ENCODE measurements at places on chromosomes 5 and 9.

GRCh38 chr5:38913714-38914113 is 67.9 kb downstream of the OSMR start:
- DNase-seq, result no peak

GRCh38 chr5:105587963-105588662 is 2025.5 kb upstream of the NUDT12 start:
- no peak for DNase-seq

- DNase-seq, result no peak
Measured at GRCh38 chr5:126683912-126684311, 83.2 kb downstream of the PHAX start.

DNA sequence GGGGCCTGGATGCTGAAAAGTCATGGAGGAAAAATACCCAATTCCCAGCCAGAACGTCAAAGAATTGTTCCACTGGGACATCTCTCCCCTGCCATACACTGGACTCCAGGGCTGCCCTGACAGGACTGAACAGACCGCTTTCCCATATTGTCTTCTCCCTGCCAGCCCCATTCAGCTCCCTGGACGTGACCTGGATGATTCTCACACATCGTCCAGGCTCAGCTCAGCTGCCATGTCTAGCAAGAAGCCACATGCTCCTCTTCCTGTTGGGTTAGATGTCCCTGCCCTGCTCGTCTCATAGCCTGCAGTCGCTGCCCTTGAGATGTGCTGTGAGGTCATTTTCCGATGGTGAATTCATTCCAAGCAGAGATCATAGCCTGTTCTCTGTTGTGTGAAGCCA is 37.4 kb downstream of the FOXI1 start:
- no peak for DNase-seq

- DNase-seq, result no peak
Measured at GRCh38 chr9:77424993-77425392, 223.1 kb downstream of the GNA14 start.

GRCh38 chr5:114360816-114361723 is 800 bp upstream of the KCNN2 start:
- no peak for DNase-seq

DNA sequence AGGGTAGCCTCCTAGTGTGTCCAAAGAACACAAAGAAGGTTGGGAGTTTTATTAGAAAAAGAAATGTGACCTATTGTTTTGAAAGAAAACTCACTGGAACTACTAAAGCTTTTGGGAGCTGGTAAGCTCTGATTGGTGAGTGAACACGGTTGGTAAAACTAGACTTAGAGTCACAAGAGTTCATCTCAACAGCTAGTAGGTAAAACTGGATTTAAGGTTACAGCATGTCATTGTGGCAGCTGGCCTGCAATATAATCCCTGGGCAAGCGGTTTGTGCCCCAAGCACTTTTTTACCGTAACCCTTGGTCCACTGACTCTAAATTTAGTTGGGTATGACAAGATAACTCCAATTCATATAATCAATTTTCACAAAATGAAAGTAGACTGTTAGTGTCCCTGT is 47.4 kb downstream of the UBAP2 start:
- DNase-seq, result no peak

DNA sequence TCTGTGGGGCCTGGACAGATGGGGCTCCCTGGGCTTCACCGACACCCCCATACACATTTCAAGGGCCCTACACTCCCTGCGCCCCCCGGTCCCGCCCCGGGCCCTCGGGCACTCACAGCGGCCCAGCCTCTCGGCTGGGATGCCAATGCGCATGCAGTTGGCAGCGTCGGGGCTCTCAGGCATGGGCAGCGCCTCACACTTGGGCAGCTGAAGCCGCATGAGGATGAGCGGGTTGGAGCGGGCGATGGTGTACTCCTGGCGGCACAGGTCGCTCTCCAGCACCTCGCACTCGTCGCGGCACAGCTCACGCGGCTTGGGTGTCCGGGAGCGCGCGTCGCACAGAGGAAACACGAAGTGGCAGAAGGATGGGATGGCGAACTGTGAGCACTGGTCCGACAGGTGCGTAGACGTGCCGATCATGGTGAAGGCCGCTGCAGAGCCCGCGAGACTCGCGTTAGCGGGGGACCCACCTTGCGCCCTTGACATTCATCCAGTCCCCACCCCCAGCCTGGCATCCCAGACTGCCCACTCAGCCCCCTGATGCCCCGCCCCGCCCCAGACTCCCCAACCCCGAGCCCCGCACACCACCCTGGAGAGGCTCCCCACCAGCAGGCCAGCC is 216.9 kb downstream of the ROR2 start:
- DNase-seq, result no peak

DNA sequence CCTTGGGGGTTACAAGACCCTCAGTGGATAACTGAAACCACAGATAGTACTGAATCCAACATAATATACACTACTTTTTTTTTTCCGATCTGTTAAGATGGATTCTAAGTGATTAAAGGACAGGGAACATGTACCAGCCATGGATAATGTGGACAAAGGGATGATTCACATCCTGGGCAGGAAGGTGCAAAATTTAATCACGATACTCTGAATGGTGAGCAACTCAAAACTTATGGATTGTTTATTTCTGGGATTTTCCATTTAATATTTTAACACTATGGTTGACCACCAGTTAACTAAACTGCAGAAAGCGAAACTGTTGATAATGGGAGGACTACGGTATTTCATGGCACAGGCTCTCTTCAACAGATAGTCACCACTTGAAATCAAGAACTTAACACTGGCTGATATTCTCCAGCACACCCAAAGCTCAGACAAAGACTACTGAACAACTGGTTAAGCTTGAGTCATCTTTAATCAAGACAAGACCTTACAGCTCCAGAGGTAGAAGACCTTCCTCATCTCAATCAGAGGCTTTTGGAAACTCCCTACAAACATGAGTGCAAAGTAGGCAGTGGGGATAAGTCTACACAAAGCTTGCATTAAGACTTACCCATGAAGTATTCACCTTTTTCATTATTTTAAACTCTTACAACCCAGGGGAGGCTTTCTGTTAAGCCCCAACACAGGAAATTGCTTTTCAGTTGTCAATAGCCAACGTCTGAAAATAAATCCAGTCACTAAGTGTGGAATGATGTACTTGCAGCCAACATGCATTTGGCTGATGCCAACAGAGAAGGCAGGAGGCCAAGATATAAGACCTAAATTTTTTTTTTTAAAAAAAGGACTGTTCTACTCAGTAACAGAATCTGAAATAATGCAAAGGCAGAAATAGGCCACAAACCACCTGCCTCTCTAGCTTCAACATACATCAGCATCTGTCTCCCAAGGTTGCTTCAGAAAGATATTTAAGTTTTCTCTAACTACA is 78.7 kb downstream of the ELAVL2 start:
- DNase-seq, result no peak

GRCh38 chr5:109743770-109744212 is 54.1 kb downstream of the MAN2A1 start:
- no peak for DNase-seq

DNA sequence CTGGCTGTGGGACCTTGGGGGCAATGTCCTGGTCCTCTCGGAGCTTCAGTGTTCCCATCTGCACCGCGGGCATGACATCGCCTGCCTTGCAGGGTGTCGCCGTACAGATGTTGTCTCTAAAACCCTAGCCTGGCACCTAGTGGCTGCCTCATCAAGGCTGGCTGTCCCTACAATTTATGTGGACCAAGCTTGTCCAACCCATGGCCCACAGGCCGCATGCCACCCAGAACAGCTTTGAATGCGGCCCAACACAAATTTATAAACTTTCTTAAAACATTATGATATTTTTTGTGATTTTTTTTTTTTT is 18.3 kb upstream of the ASS1 start:
- DNase-seq, result no peak

GRCh38 chr5:126970517-126971017 is 59.8 kb downstream of the MARCHF3 start:
- DNase-seq, result no peak

GRCh38 chr5:145072889-145073288 is 762.3 kb downstream of the PRELID2 start:
- no peak for DNase-seq

DNA sequence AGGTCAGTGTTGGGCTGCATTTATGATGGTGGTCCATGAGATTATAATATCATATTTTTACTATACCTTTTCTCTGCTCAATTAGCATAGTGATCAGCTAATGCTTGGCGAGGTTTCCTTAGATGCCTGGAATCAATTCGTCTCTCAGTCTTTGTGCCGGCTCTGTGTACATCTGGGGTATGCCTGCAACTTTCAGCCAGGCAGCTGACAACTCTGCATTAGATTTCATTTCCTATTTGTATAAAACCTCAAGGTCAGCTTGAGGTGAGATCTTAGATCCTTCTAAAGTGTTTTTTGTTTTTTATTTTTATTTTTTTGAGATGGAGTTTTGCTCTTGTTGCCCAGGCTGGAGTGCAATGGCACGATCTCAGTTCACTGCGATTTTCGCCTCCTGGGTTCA is 86.8 kb downstream of the MELK start:
- no peak for DNase-seq

DNA sequence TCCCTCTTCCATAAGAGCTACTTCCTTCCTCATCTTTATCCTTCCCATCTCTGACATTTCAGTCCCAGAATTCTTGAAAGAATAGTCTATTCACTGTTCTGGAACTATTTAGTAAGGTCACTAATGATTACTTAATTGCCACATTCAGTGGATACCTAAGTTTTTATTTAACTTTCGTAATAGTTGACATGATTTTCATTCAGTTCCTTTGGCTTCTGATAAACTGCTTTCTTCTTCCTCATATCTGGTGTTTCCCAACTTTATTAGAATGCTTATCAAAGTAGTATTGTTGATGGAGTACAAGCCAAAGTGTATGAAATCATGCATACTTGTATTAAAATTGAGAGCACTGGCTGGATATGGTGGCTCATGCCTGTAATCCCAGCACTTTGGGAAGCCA is 10.8 kb downstream of the UBE2D2 start:
- DNase-seq, result no peak

- no peak for DNase-seq
Measured at GRCh38 chr9:131728961-131729360, 10.9 kb downstream of the RAPGEF1 start.

DNA sequence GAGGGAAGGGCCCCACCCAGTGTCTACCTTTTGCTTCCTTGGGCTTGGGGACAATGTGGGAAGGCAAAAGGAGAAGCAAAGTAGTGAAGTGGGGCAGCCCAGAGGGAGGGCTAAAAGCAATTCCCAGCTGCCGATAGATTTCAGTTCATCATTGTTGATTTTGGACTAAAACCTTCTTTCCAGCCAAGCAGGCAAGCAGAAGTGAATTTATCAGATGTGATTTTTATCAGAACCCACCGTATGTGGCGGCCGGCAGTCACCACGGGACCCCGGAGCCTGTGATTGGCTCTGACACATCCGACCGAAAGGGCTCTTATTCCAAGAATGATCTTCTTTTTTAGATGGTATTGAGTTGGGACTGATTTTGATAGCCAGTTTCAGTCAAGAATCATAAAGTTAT is 559.9 kb downstream of the PSAT1 start:
- DNase-seq, result no peak

DNA sequence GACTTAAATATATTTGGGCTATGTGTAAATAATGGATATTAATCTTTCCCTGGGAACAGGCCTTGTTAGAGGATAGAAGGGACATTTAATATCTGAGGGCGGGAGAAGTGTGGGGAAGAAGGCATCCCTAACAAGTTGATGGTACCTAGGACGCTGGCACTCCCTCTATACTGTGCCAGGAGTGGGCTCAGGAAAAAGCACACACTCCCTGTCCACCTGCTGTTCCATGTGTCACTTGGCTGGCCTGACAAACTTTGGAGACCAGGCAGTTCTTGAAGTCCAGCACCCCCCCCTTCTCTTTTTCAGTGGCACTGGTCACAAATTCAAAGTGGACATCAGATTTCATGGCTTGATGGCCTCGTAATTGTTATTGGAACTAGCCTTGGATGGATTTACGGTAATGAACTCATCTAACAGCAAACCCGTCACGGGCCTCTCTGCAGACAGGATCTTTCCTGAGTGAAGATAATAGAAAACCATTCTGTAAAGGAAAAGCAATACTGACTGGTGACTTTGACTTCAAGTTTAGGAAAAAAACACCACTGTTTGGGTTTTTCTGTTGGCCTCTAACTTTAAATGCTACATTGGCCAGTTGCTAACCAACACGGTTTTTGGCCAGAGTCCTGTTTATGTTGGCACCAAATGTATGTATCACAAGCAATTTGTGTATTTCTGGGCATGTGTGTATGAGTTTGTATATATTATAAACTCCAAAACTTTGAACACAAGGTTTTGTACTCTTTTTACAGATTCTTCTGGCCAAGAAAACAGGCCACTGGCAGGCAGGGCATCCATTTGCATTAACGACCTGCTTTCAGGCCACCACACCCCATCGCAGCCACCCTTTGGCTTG is 552.6 kb downstream of the CCDC171 start:
- DNase-seq, result no peak

DNA sequence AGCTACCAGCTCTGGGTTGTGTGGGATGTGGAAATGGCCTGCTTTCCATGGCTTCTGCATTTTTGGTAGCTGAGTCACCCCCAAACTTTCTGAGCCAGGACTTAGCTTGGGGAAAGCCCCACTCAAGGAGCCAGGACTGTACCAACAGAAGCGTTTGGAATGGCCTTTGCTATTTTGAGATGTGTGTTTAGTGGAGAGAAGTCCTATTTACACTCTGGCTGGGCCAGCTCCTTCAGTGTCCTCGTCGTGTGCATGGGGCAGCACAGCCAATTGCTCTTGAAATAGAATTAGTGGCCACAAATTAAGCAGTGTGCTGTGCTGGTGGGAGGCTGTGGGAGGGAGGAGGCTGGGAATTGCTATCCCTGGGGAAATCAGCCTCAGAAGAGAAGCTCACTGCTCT is 51.6 kb downstream of the ENTREP1 start:
- DNase-seq, result no peak

DNA sequence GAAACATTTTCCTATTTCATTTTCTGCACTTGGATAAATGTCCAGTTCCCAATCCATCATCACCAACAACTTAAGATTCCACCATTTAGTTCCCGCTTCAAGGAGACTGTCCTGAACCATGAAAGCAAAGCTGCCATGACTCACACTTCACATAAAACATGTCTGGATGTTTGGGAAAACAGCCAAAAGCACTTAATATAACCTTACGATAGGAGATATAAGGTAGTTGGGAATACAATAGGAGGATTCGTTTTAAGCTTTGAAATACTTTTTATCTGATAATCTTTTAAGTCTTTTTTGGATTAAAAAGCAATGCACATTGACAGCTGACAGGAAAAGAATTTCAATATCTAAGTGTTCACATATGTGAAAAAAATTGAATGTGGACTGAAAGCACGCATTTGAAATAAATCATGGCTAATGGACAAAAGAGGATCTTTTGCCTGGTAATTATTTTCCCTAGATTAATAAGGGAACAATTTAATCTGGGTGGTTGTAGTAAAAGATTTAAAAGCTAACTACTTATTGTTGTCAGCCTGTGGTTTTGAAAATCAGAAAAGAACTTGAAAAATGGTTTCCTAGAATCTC is 17.3 kb upstream of the TGFBI start:
- DNase-seq, result no peak

DNA sequence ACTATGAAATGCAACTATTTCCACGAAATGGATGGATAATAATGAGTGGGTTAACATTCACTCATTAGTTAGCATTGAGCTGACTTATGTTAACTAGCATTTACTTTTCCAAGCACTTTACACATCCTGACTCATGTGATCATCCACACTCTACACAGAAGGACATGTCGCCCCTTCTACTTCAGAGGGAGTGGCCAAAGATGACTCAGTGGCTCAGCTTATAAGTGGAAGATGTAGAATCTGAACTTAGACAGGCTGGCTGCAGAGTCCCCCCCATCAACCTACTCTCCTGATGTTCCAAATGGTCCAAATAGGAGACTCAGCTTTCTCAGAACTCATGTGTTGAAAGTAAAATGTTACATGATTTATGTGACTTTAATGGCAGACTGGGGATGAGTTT is 146.0 kb downstream of the ADCY2 start:
- DNase-seq, result no peak

Data from forelimb muscle (tissue), 1 donor.